ENCODE measurements at places on chromosomes 13 and 19. TPM values are rescaled to one million over a fixed set of nuclear protein-coding genes. Genes with fewer than 3 reads are reported as not detected.

- DNase-seq = no peak
These were observed 1.0 kb upstream of the CTXN1 start for GRCh38 chr19:7926727-7927604.

- no peak for DNase-seq
These were observed 740.1 kb downstream of the UQCRFS1 start for GRCh38 chr19:28472843-28473242.

GRCh38 chr13:32594157-32594738, 8.0 kb downstream of the PDS5B start:
- DNase-seq = no peak

DNA sequence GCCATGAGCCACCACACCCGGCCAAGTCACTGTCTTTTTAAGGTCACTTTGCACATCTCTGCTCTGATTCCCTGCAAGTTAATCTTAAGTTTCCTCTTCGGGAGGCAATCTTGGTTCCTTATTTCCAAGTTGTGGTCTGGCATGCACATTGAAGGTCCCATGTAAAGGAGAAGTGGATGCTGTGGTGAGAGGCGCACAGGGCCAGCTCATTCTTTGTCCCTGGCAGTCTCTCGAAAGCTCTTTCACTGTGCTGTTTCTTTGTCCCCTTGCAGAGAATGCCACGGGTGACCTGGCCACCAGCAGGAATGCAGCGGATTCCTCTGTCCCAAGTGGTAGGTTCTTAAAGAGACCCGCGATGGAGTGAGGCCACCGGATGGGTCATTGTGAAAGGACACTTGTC, 16.4 kb upstream of the C19orf33 start:
- DNase-seq = no peak

- DNase-seq = no peak
These were observed 2625.6 kb upstream of the PCDH20 start for GRCh38 chr13:64041296-64041695.

DNA sequence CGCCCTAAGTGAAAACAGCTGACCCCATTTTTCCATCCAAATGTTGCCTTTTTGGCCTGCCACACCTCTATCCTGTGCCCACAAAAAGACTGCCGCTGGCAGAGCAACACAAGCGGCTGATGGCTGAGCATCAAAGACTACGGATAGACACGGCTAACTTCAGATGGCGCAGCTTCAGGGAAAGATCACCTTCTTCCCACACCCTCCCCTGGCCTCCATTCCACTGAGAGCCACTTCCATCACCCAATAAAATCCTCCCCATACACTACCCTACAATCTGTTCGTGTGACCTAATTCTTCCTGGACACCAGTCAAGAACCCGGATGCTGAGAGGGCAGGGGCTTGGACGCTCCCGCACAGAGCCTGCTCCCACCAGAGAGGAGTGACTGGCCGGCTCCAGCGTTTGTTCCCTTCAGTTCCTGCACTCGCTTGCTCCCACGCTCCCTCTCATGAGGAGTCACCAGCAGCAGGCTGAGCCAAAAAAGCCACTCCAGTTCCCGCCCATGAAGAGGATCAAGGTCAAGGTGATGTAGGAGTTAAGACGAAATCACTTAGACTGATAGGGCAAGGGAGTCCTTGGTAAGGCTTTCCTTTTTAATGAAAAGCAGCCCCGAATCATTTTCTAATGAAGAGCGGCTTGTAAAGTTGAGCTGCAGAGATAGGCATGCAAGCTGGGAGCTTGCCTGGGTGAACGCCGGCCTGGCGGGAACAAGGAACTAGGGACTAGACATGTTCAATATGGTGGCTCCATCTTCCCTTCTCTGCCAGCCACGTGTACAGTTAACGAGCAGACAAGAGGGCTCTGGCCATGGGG, 35.7 kb downstream of the TSKS start:
- DNase-seq = no peak

- no peak for DNase-seq
These were observed 98.3 kb downstream of the NALCN start for GRCh38 chr13:101317986-101318523.

GRCh38 chr19:35753634-35754369, 3.0 kb downstream of the HSPB6 start:
- DNase-seq = no peak

ZNF878 gene
- total RNA-seq = 0.17 TPM

- DNase-seq = no peak
These were observed 11.9 kb upstream of the PRKD2 start for GRCh38 chr19:46728693-46729339.

DNA sequence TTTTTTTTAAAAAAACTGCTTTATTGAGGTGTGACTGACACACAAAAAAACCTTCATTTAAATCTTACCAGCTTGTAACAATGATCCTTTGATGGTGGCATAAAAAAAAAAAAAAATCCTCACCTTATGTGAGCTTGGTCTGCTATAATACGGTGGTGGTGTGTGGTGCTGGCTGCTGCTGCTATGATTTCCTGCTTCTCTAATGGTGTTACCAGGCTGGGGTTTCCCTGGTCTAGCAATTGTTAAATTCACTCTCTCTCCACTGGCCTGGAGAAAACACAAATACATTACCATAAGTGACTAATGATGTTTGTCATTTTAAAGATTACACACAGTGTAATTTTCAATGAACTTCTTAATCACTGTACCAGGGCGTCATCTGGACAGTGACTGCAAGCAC, 60.6 kb downstream of the LNX2 start:
- peak; percentile 21 for DNase-seq

DNA sequence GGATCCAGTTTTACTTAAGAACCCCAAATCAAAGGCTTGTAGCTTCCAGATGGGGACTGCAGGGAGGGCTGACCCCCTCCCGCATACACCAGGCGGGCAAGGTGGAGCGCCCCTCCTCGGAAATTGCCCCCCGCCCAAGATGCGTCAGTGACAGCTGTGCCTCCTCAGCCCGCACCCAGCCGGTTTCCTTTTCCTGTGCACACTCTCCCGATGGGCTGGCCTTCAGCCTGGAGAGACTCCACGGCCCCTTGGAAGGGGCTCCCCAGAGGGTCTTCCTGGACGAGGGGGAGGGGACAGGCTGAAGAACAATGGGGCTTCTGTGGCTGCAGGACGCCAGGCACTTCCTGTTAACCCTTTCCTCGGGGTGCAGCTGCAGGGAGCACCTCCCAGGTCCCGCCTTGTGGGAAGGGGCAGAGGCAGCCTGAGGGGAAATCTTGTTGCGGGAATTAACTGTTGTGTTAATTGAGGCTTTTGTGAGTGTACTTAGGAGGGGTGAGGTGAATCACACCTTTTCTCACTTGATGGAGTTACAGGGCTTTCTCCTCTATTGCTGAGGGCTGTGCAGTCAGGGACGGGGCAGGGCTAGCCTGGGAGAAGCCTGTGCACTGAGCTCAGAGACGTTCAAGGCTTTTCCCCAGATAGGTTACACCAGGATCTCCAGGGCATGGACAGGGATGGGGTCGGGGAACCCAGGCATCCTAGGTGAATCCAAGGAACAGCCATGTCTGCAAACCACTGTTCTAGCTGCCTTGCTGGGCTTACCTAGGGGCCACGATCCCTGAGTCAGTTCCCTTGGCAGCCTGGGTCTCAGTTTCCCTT, 14.3 kb downstream of the IER2 start:
- DNase-seq = peak; percentile 88

GRCh38 chr13:104296286-104296685, 1230.1 kb upstream of the SLC10A2 start:
- DNase-seq = no peak

BRME1 gene
- total RNA-seq = 0.35 TPM

GRCh38 chr19:13010038-13010991, 15.0 kb downstream of the NFIX start:
- no peak for DNase-seq

HCN2 gene
- total RNA-seq = not detected

DNA sequence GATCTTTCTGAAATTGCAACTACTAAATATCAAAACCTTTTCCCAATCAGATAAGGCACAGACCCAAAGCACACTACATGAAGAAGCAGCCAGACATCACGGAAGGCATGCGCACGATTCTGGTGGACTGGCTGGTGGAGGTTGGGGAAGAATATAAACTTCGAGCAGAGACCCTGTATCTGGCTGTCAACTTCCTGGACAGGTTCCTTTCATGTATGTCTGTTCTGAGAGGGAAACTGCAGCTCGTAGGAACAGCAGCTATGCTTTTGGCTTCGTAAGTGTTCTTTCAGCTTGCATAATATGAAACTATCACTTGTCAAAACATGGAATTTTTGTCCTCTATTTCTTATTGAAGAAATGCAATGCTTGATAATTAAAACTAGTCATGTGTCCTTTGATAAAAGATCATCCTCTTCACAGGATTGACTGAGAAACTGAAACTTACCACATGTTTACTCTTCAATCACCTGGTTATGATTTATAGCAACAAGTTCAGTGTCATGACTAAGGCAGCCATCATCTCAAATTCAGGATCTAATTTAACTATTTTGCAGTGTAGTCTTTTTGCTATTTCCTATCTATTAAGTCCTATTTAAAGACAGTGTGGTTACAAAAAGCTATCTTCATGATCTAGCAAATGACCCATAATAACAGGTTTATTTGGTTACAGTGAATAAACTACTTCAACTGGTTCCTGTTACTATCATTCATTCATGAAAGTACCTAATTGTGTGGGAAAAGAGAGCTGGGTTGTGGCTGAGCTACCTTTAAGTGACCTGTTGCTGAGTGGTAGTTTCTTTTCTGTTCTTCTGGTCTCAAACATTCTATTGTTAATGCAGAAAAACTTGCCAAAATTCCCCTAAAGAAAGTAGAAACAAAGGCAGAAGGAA, 6.5 kb downstream of the CCNA1 start:
- DNase-seq = no peak

FCAR gene
- total RNA-seq = not detected
